ENCODE measurements at places on chromosomes 4 and X.
A peak's percentile ranks its signal among the peaks of the same experiment; 100 is the strongest.

DNA sequence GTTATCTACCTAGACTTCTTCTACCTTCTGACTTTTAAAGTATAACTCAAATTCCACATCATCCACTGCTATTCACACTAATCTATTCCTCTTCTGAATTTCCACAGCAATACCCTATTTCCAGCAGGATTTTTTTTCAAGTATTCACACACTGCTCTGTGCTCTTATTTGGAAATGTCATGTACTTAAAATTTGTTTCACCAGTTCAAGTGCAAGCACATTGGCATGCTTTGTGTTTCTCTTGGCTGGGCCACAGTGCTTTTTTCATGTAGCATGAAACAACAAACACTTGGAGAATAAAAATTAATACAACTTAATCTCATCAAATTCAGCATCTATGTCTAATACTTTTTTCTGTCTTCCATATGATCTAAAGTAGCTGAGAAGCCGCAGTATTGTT lies 161.8 kb upstream of the PCDH18 start:
- no peak for DNase-seq

GRCh38 chrX:43822014-43822413 lies 60.2 kb downstream of the MAOB start:
- DNase-seq, result no peak

- no peak for DNase-seq
Measured at GRCh38 chrX:110944311-110944750, 148.7 kb upstream of the CHRDL1 start.

GRCh38 chr4:6245246-6246169 lies 24.1 kb upstream of the WFS1 start:
- DNase-seq, result no peak

- peak; percentile 11 for DNase-seq
Measured at GRCh38 chrX:16445166-16445752, 204.7 kb upstream of the S100G start.

GRCh38 chrX:71622032-71622575 lies 3.8 kb upstream of the CXCR3 start:
- no peak for DNase-seq

GRCh38 chr4:55184600-55185523 lies 59.5 kb upstream of the KDR start:
- no peak for DNase-seq

- no peak for DNase-seq
Measured at GRCh38 chr4:143585548-143585947, 72.0 kb downstream of the SMARCA5 start.

- DNase-seq, result no peak
Measured at GRCh38 chr4:98555798-98556445, 102.5 kb downstream of the TSPAN5 start.

DNA sequence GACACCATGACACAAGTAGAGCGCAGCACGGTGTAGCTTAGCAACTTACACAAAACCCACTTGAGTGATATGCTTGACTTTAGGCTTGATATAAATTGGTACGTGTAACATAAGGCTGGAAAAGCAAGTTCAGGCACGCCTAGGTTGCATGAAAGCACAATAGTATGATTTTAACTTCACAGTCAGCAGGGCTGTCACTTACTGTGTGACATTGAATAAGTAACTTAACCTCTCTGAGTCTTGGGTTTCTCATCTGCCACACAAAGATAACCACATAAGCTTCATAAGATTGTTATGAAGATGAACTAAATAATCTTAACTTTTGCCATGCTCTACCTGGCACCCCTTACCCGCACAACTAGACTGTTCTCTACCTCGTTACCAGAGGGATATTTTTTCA lies 9.5 kb downstream of the SRD5A3 start:
- DNase-seq, result no peak

DNA sequence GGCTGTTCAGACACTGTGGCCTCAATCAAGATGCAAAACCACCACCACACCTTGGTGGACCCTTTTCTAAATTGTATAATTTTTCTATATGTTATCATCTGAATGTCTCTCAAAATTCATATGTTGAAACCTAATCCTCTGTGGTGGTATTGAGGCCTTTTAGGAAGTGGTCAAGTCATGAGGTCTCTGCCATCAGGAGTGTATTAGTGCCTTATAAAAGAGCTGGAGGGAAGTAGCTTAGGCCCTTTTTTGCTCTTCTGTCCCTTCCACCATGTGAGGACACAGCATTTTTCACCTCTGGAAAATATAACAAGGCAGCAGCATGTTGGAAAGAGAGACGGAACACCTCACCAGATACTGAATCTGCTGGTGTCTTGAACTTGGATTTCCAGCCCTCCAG lies 30.5 kb upstream of the DKK2 start:
- DNase-seq, result no peak

- DNase-seq, result no peak
Measured at GRCh38 chr4:14308229-14308651, 680.7 kb upstream of the BOD1L1 start.

DNA sequence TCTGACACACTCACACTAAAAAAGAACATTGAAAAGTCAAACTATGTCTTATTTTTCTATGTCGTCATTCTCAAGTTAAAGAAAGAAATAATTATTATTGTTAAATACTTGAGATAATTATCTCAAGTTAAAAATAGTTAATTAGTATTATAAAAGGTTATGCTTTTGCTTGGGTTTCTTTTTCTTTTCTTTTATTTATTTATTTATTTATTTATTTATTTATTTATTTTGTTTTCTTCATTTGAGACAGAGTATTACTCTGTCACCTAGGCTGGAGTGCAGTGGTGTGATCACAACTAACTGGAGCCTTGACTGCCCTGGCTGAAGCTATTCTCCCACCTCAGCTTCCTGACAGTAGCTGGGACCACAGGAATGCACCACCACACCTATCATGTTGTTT lies 59.9 kb downstream of the UBQLN2 start:
- DNase-seq, result no peak

DNA sequence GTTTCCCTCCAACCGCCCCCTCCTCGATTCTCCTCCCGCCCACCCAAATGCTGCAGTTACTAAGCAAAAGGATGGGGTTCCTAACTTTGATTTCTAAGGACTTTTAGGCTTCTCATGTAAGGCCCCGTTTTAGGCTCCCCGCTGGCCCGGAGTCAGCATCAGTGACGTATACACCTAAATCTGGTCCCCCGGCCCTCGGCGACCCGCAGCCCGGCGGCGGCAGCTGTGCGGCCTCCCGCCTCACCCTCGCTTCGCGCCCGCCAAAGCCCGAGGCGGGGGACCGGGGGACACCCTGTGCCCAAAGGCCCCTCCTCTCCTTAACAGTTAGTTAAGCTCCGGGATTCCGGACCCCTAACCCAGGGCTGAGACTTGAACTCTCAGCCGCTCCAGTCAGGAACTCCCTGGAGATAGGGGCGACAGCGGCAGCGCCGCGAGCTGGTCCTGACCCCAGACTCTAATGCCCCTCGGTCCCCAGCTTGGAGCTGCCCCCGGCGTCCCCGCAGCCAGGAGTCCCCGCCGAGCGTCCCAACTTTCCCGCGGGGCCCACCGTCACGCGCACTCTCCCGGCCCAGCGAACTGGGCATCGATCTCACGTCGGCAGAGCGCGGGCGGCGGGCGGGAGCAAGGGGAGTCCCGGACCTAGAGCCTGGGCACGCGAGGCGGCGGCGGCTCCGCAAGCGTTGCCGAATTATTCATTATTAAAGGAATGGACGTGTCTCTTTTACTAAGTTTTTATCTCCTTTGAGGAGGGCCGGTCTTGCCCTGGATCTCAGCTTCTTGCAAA lies 1.5 kb upstream of the NR3C2 start:
- peak; percentile 17 for DNase-seq

- DNase-seq, result no peak
Measured at GRCh38 chr4:130154901-130155300, 1058.9 kb downstream of the C4orf33 start.

DNA sequence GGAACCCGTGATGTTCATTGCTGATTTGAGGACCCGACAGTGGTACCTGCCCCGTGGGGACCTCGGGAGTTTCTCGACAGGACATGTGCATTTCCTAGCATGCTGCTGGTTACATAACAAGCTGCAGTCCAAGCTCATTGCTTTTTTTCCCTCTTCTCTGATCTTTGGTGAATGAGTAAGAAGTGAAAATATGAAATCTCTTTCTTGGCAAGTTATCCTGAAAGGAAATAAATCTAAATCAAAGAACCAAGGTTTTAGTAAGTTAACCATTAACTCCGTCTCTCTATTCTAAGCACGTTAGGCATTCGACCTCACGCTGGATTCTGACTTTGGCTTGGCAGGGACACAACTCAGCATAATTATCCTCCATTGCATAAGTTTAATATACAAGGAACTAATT lies 86.6 kb downstream of the STK32B start:
- no peak for DNase-seq

DNA sequence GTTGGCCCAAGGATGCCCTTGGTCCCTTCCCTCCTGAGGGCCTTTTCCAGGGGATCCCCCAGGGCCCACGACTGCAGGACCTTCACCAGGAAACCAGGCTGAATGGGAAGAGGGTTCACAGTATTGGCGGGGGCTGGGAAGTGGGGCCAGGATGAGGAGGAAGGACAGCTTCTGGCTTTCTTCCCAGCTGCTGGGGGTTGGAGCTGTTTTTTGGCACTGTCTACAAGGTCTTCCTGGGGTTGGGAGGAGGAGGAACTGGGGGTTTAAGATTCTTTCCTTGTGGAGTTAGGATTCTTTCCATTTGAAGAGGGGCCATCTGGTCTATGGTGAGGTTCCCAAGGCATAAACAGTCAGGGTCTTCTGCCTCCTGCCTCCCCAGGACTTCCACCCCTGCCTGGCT lies 64.8 kb downstream of the KIF4A start:
- DNase-seq, result no peak

GRCh38 chr4:89468602-89469001 lies 161.0 kb upstream of the GPRIN3 start:
- no peak for DNase-seq

- no peak for DNase-seq
Measured at GRCh38 chr4:168573870-168574269, 77.0 kb downstream of the PALLD start.

DNA sequence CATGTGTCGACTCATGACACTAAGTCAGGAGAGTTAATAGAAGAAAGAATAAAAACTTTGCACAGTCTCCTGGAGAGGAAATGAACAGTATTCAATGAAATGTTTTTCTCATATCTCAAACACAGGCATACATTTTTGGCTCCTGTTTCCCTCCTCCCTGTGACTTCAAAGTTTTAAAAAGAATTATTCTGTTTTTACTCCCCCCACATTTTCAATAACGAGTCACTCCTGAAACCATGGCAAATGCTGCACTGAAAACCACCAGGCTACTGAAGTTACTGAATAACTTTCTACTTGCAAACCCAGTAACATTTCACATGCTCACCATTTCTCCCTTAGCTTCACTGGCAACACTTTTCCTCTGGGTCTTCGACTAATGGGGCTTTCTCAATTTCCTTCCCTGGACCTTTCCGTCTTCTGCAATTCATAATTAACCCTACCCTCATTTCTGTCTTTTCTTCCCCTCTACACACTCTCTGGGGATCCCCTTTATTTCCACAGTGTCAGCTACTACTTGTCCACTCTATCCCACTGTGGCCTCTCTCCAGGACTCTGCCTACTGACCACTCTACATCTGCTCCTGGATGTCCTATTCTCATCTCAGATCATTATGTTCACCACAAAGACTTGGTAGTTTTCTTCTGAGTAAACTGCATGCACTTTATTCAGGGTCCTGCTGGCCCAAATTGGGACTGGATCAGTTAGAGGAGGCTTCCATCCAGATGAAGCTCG lies 225.8 kb upstream of the ETNPPL start:
- DNase-seq, result no peak

DNA sequence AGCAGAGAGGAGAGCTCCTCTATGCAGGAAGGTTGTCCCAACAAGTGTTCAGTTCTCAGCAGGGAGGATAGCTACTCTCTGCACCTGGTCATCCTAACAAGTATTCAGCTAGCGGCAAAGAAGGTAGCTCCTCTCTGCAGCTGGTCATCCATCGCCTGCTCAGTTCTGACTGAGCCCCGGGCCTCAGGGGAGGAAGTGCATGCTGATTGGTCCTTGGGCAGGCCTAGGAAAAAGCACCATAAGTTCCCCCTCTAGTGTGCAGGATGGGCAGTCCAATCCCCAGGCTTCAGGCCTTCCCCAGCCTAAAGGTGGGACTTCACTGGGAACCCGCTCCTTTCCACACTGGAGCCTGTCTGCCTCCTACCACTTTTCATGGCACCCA lies 4.4 kb upstream of the FBXW7 start:
- no peak for DNase-seq

- no peak for DNase-seq
Measured at GRCh38 chr4:49044270-49044669, 58.2 kb downstream of the CWH43 start.

GRCh38 chr4:158139086-158139485 lies 33.7 kb downstream of the GASK1B start:
- no peak for DNase-seq

DNA sequence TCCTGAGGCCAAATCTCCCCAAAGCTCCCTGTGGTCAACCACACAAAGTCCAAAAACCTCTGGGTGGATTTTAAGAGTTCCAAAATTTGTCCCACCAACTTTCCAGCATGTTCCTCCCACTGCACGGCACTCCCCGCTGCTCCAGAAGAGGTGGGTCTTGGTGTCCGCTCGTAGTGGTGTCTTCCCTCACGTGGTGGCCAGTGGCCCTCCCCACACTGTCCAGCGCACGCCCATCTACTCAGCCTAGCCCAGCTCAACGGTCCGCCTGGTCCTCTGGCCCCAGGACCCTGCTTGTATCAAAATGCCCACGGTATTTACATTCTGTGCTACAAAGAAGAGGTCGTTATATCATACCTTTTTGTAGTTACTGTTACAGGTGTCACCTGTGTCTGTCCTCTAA lies 83.5 kb downstream of the NSUN7 start:
- DNase-seq, result no peak

DNA sequence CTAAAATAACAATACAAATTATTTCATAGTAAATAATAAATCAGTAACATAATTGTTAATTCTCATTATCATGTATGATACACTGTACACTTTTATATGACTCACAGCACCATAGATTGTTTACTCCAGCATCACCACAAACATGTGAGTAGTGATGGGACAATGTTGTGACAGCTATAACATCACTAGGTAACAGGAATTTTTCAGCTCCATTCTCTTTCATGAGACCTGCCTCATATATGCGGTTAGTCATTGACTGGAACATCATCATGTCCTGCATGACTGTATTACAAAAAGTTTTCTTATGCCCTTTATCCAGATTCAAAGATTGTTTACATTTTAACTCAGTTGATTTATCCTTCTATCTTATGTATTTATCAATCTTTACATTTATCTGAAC lies 1530.0 kb downstream of the PCDH18 start:
- no peak for DNase-seq
